ENCODE measurements at places on chromosomes 12 and 14.

DNA sequence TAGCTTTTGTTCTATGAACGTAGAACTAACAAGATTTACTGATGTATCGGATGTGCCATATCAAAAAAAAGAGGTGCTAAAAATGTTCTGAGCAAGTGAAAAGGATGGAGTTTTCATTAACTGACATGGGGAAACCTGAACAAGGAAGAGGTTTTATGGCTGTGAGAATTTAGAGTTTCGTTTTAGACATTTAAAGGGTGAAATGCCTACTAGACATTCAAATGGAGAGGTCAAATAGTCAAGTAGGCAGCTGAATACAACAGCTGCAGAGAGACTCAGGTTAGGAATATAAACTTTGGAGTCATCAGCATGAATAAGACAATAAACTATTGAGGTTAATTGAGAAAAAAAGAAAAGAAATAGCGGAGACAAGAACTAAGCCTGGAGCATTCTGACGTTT, 364.9 kb upstream of the GARIN6 start:
- no peak for DNase-seq

DNA sequence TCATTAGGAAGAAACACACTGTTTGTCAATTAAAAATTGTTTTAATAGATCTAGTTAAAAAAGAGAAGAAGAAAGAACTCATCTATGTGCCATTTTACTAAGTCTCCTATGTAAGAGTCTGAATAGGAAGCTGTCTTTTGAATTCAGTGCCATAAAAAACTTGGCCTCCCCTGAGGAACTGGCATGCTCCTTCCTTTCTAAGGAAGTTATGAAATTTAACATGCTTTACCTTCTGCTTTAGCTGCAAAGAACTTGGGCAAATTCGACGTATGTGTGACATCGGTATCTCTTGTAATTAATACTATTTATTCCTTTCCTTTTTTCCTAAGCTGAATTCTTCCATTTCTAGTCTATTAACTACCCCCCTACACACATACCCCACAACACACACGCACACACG, 12.5 kb downstream of the TM7SF3 start:
- DNase-seq = no peak

DNA sequence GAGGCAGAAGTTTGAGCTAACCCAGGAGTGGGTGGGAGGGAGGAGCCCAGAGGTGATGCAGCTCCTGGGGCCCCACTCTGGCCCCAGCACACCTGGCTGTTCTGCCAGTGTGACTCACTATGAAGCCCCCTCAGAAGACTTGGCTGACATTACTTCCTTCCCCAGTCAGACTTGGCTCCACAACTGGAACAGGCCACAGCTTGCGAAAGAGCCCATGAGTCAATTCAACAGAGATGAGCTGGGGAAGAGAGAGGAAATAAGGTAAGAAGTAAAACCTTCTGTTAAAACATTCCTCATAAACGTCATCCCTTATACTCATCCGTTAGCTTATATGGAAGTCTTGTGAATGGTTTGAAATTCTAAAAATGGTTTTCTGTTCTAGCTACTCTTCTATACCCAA, 245.9 kb downstream of the ADAMTS20 start:
- DNase-seq = no peak

GRCh38 chr12:56581418-56582145, 48.5 kb downstream of the BAZ2A start:
- DNase-seq = no peak

DNA sequence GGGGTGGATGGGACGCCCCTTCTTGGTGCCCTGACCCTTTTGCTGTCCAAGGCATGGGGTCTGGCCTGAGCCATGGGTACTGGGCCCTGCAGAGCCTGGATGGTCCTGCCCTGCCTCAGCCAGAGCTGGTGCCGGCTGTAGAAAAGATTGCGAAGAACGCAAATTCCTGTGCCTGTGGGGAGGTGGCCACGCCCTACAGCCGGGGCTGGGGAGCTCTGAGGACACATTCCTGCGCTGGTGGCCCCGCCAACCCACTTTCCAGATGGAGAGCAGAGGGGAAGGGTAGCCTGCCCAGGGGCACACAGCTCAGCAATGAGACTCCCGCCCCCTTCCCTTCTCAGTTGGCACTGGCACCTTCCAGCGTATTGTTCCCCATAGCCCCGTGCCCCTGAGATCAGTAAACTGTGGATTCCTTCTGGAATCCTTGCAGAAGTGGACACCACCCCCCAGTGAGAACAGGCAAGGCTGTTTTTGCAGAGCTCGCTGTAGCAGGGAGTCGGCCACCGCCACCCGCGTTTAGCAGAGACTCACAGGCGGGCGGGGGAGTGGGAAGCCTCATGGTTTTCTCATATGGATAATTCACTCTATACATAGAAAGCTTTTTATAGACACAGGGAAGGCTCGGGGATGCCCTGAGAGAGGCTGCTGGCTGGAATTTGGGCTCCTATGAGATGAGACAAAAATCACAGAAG, 8.6 kb downstream of the INF2 start:
- DNase-seq = no peak
